Stimulated activated naive CD8-positive, alpha-beta T cell treated with anti-CD3 and anti-CD28 coated beads, Interleukin-15, Interleukin-2, amounts not matched to agents 100 U/mL and 50 U/mL, for 24 hours (primary cell): ENCODE measurements at places on chromosomes 3 and 15.

GRCh38 chr3:10337323-10338163 is 16.6 kb upstream of the SEC13 start:
- DNase-seq: no peak

GRCh38 chr3:17443142-17443541 is 299.3 kb downstream of the TBC1D5 start:
- DNase-seq: no peak

DNA sequence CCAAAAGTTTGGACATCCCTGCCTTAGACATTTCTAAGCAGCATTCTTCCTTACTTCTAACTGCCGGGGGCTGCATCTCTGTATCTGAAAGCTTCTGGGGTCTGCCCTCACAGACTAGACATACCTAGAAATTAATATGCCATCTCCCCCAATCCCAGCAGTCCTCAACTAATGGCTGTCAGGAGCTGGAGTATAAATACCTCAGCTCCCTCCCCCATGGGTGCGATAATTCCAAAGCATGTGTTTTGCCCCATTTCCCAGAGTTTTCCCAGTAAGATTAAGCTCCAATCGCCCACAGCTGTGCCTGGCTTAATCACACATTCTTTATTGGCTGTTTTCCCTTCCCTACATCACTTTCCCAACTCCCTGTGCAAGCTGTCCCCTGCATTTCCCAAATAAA is 13.8 kb upstream of the VPS8 start:
- no peak for DNase-seq

DNA sequence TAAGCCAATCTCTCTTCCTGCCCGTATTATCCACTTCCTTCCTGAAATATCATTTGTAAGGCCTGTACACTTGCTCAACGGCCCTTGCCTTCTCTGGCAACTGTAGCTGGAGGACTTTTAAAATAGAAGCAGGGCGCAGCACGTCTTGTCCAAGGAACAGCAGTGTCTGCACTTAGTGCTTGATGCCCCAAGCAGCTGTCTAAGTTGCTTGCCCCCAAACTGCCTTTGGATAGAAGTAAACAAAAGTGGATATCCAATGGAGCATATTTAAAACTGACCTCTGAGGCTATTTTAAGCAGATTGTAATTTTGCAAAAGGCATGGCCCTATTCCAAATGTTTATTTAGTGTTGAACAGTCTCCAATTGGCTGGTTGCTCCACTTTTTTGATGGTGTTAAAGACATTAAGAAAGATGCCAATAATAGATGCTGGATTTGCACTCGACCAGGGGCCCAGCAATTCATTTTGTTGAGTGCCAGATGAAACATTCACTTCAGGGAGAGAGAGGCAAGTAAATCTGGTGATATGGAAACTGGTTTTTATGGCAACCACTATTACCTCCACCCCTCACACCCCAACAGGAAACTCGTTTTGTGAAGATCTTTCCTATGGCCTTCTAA is 526.8 kb upstream of the TBL1XR1 start:
- DNase-seq: no peak

DNA sequence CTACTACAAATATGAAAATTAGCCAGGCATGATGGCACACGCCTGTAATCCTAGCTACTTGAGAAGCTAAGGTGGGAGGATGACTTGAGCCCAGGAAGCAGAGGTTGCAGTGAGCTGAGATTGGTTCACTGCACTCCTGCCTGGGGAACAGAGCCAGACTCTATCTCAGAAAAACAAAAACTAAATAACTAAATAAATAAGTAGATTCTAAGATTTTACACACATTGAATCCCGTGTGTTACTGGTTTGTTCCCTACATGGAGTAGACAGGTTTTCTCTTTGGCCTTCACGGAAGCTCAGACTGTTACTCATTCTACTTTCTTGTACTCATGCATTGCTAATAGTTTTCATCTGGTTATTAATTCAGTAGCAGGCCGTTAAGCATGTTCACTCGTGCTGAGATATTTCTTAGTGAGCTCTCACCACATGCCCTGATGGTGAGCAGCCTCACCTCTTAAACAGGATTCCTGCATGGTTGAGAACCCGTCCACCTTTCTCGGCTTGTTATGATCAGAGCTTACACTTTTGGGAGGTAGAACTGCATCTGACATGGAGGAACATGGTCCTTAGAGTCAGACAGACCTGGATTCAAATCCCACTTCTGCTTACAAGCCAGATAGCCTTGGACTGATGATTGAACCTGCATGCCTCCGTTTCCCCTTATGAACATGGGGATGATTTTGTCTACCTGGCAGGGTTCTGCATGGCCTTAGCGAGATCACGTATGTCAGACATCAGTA is 49.1 kb downstream of the CMTM7 start:
- peak; percentile 0 for DNase-seq

DNA sequence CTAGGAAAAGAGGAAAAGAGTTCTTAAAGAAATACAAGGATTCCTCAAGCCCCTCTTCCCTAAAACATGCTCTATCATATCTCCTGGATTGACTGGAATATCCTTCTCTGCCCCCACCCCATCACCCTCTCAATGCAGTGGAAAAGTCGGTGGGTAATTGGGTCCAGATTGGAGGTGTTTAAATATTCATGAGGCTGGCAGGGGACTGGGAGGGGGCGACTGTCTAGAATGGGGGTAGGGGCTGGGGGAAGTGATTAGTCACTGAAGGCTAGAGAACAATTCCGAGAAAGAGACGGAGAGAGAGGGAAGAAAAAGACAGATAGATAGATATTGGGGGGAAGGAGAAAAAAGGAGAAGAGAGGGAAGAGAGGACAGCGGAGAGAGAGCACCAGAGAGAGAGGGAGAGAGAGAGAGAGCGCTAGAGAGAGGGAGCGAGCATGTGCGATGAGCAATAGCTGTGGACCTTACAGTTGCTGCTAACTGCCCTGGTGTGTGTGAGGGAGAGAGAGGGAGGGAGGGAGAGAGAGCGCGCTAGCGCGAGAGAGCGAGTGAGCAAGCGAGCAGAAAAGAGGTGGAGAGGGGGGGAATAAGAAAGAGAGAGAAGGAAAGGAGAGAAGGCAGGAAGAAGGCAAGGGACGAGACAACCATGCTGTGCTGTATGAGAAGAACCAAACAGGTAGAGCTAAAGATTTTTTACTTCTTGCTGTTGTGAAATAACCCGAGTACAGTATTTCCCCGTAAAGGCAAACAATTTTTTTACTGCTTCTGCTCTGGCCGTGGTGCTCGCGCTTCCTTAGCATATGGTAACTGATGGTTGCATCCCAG is at the start of gene GAP43:
TSS of gene GAP43 (plus strand) at position 467 of the 825 bp plus-strand sequence. CDS start at position 647, 180 bp downstream.
- no peak for DNase-seq

- DNase-seq: no peak
Observed at GRCh38 chr3:132344666-132345280, 27.6 kb downstream of the ACP3 start.

- no peak for DNase-seq
Observed at GRCh38 chr15:93378558-93378957, 289.5 kb upstream of the RGMA start.
